ENCODE measurements at places on chromosomes 7 and 10.

DNA sequence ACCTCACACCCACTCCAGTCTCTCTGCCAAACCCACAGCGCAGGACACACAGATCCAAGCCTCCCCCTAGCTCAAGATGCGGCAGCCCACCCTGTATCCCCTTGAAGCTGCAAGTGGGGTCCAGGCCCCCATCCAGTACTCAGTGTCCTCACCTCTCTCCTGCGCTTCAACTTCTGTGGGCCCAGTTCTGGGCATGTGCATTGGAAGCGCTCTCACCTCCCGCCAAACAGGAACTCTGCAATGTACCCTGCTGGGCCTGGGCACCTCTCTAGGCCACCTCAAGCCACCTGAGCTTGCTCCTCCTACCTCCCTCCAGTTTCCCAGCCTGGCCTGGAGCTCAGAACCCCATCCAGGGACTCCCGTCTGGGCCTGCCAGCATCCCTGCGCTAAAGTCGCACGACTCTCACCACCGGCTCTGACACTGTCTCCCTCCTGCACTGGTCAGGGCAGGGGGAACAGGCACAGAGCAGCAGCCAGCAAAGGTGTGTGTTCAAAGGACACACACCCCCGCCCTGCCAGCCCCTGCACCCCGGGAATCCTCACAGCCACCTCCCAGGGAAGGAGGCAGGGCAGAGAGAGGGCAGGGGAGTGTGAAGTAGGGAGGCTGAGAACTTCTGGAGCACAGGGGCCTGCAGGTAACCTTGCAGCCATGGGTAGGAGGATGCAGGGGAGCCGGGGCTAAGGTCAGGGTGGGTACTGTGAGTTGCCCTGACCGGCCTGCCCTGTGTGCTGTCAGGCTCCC lies 51.7 kb upstream of the MSMB start:
- no peak for DNase-seq

DNA sequence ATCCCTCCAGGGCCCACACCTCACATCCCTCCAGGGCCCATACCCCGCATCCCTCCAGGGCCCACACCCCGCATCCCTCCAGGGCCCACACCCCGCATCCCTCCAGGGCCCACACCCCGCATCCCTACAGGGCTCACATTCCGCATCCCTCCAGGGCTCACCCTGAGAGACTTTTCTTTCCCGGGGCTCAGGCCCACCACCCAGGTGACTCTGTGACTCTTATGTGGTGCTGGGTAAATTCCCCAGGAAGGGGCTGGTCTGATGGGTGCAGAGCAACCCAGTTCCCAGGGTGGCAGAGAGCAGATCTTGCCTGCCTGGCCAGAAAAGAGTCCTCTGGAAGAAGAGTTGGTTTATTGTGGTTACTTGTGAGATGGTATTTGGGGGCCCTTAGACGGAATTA lies 290.7 kb downstream of the TCERG1L start:
- no peak for DNase-seq

DNA sequence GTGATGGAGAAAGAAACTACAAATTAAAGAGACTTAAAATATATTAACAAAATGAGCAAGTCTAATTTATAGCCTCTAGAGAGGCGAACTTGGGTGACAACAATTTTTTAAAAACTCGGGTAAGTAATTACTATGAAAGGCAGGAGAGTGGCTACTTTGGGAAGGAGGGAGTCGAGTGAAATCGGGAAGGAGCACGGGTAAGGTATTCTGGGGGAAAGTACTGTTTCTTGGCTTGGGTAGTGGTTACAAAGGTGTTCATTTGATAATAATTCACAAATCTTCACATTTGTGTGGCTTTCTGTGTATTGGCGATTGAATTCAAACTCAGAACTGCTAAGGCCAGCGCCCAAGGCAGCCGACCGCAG lies 32.9 kb upstream of the GRID1 start:
- no peak for DNase-seq

DNA sequence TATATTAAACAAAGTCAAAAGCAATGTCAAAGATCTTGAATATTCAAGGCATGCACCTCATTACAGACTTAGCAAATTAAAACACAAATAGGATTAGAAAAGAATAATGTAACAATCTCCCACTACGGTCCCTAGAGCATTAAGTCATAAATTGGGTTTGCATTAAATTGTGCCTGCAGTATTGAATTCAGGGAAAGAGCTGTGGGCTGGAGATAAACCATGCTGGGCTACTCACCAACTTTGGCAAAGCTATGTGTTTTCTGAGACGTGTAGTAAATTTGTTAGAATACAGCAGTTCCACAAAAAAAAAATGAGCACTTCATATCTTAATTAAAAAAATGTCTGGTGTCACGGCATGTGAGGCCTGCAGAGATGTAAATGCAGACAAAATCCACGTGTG lies 241.6 kb downstream of the SNX10 start:
- DNase-seq, result no peak

DNA sequence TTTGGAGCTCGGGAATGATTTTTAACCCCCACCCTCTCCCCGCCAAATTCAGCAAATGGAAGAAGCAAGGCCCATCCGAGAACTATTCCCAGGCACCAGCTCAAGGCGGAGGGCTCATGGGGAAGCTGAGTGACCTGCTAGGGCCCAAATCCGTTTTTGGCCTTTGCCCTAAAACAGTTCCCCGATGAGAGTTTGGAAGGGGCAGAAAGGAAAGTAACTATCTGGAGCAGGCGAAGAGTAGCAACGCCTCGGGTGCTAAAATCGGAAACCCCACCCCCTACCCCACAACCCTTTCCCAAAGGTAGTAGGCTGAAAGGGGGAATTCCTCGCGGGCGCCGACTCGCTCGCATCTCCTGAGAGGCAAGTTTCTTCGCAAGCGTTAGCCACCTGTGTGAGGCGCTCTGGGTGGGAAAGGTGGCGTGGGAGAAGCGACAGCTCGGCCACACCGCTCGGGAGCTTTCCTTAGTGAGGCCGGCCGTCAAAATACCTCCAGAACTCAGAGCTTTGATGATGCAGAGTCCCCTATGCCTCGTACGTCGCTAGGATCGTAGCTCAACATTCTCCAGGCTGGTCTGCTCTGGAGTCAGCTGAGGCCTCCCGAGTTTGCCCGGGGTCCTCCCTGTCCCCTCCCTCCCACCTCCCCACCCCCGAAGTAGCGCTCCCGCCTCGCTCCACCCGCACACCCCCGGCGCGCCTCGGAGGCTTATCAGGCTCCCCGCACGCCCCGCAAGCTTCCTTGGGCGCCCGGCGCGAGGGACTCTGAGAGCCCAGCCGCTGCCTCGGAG lies 642 bp upstream of the PRKG1 start:
- no peak for DNase-seq

- no peak for DNase-seq
These were observed 21.2 kb downstream of the RHEB start for GRCh38 chr7:151498495-151498894.

DNA sequence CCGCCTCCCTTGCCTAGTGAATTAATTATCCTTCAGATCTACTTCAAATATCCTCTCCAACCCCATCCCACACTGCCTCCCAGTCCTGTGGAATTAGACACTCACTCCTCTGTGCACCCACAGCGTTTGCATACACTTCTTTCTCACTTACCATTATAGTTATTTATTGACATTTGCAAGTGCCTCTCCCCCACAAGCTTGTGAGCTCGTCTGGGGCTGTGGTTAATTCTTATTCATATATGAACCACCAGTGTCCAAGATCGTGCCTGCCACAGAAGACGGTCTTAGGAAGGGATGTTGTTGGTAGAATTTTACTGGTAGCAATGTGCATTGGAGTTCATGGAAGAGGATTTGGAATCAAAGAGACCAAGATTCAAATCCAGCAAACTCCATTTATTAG lies 68.1 kb upstream of the AOAH start:
- DNase-seq, result no peak

DNA sequence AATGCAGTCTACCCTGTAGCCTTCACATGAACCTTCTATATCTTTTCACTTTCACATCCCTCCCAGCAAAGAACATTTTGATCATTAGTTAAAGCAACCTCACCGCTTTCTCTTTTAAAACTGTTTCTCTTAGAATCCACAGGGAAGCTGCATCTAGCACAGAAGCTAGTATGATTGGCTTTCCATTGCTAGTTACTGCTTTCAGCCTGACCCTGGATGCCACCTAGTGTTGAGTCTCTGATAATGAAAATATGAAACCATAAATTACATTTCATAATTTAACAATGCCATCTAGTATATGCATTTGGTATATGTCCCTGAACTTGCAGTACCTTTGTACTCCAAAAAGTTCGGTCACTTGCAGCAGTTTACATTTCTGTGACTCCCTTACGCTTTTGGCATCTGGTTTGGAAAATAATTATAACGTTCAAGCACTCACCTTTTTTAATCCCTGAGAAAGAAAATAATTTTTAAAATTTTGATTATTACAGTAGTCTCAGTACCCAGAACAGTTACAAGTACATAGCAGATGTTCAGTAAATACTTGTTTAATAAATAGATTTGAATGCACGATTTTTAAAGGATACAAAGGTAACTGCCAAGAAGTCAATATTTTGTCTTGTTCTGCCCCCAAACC lies 22.7 kb downstream of the CISD1 start:
- DNase-seq, result no peak

DNA sequence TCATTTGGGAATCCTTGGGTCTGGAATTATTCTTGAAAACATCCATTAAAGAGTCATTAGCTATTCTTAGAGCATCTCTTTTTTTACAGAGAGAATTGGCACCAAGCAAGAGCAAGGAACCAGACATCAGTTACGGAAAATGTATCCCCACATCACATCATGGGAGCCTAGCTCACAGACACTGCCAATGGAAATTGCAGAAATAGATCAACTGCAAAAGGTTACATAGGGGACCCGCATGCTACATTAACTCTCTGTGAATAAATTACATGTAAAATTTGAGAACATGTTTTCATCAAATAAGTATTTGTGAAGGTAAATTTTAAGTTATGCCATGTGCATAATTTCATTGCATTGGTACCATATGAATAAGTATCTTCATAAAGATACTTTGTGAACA lies 224.8 kb downstream of the ZNF248 start:
- no peak for DNase-seq

- DNase-seq, result no peak
These were observed 215.7 kb downstream of the RELN start for GRCh38 chr7:103773726-103774125.

- no peak for DNase-seq
These were observed 29.7 kb downstream of the PARP12 start for GRCh38 chr7:140033036-140033435.

DNA sequence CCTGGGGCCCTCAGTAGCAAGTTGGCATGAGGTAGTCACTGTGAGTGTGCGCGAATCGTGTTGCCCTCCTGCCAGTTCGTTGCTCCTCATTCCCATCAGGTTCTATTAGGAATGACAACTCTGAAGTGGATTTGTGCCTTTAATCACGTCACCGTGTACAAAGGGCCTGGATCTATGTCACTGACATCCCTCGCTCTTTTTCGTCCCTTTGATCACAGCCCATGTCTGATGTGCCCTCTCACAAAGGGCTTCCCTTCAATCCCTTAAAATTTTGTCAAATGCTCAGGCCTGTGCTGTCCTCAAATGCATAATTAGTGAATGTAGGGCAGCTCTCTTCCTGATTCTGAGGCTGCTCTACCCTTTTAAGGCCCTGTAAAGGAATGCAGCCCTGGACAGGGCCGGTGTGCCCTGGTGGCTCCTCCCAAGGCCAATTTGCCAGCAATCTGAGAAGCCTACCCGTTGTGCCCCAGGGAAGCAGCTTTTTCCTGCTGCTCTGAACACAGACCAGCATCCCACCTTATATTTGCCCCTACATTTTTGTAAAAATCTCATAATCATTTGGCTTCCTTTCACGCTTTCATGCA lies 93.6 kb downstream of the TMEM178B start:
- no peak for DNase-seq

DNA sequence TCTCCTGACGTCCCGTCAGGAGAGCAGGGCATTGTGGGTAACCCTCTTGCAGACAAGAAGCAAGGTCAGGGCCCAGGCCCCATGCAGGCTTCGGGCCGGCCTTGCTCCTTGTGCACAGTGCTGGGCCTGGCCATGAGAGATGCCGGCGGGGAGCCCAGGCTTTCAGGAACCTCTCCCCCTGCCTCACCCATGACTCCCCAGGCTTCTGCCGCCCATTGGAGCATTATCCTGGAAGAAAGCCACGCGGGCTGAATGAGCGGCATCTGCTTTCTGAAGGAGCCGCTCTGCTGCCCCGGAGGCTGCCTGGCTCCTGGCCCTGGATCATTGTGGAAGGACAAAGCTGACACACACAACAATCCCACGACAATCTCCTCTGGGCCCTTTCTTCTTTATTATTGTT lies 233.5 kb downstream of the TCF7L2 start:
- no peak for DNase-seq

DNA sequence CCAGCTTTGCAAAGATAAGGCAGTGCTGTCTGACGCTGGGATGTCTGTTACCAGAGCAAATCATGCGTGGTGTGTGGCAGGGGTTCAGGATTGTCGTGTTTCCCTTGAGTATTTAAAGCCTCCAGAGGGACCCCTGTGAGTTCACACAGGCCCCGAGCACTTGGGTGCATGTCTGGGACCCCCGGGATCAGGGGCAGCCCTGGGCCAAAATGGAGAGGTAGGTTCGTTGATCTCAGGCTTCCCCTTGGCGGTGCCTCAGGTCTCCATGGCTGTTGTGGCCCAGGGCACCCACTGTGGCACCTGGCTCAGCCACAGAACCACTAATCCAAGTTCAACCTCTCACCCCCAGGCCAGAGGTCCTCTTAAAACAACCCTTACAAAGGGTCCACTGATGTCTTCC lies 523.1 kb upstream of the DPP6 start:
- no peak for DNase-seq

Measured in GOT3 (cell line).